ENCODE measurements at places on chromosomes 4 and X.

- DNase-seq: no peak
Observed at GRCh38 chr4:85579942-85580341, 105.0 kb downstream of the ARHGAP24 start.

DNA sequence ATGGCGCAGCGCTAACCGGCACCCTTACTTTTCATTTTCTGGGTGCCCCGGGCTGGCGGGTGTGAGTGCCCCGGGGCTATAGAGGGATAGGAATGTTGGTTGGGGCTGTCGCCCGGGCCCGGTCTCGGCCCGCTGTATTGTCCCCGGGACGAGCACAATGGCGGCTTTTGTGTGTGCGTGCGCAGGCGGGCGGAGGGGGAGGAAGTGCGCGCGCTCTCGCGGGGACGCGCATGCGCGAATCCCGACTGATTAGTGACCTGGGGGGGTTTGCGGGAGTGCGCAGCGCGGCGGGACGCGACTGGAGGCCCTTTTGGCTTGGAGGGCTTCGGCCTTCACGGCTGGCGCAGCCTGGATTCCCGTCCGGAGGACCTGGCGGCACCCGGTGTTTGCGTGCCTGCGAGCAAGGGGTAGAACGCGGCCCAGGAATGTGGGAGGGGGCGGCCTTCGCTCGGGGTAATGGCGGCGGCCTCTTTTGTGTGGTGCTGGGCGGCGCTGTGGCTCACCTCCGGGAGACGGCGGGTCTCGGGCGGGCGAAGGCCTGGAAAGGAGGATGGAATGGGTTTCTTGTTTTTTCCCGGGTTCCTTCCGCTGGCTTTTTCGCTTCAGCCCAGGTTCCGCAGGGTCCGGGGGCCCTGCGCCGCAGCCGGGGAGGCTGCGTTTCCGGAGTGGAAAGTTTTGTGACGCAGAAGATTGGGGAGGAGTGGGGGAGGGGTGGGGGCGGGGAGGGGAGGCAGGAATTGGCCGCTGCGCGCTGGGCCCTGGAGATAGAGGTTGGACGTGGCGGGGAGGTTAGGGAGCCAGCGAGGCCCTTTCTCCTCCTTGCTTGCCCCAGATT, 618 bp downstream of the DDX3X start:
- DNase-seq: peak; percentile 91

DNA sequence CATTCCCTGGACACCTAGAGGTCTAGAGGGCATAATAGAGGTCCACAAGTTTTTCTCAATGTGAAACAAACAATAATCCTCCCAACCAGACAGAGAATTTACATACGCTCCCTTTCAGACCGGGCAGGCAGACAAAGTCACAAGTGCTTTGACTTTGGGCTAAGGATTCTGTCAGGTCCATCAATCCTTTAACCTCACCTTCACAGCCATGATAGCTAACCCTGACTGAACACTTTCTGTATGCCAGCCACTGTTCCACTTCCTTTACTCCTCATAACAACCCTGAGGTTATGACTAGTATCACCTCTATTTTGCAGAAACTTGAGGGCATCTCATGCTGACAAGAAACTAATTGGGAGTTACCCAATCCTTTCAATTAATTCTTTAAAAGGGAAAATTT, 118.8 kb upstream of the AFF2 start:
- no peak for DNase-seq

DNA sequence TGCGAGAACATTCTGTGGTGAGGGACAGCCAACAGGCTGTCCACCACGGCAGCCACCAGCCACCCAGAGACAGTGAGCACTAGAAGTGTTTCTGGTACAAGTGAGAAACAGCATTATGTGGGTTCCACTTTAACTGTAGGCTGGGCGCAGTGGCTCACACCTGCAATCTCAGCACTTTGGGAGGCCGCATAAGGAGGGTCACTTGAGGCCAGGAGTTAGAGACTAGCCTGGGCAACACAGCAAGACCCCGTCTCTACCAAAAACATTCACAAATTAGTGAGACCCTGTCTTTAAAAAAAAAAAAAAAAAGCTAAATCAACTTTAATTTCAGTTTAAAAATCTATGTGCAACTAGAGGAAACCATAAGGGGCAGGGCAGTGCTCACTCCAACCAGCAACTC, 20.6 kb downstream of the FAM53A start:
- no peak for DNase-seq

DNA sequence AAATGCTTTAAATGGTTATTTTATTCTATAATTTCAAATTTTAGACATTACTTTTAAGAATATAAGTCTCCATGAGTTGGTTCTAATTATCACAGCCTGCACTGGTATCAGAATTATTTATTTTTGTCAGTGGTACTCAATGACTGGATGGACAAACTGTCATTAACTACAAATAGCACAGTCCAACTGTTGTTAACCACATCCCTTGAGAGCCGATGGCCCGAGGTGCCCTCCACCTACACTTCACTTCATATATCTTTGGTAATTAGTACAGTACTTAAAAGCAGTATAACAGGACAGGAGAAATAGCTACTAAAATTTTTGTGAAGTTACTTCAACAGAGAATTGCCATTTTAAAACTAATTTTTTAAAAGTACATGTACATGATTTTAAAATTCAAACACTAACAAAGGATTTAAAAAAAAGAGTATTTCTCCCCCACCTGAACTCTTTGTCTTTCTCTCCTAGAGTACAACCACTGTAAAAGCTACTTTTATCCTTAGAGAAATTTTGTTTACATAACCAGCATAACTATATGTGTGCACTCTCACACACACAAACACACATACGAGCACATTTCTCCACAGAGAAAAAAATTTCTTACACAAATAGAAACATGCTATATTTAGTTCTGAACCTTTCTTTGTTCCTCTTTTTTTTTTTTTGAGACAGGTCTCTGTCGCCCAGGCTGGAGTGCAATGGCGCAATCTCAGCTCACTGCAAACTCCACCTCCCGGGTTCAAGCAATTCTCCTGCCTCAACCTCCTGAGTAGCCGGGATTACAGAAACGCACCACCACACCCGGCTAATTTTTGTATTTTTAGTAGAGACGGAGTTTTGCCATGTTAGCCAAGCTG, 6.5 kb downstream of the TIFA start:
- peak; percentile 45 for DNase-seq
